ENCODE measurements at places on chromosomes 1 and 21. TPM values are rescaled to one million over a fixed set of nuclear protein-coding genes. Genes with fewer than 3 reads are reported as not detected.

Gene LYPD8
- not detected for total RNA-seq

Gene PEA15
- total RNA-seq, result 113 TPM

Gene ELAPOR1
- total RNA-seq, result 0.64 TPM

Gene IFI44
- total RNA-seq, result 0.47 TPM

Gene OR2T29
- total RNA-seq, result not detected

Gene EXO5
- 19.7 TPM for total RNA-seq

Gene LCE1E
- total RNA-seq, result not detected

Data from neural crest cell (in vitro differentiated cells).